ENCODE measurements at places on chromosomes 5 and 9. TPM values are rescaled to one million over a fixed set of nuclear protein-coding genes. Genes with fewer than 3 reads are reported as not detected.

GRCh38 chr5:181112476-181112875 lies 18.5 kb downstream of the OR2V1 start:
- H3K4me1 ChIP-seq = no peaks in the 10 kb centered on the region
- no peaks in the 10 kb centered on the region for H3K36me3 ChIP-seq
- H3K27ac ChIP-seq = no peak overlapping the region
- H3K27me3 ChIP-seq = peaks cover 10% of the 10 kb centered on the region

Gene GCNT4
- 14.7 TPM for total RNA-seq

GRCh38 chr9:18349530-18349929 lies 124.4 kb upstream of the ADAMTSL1 start:
- H3K27me3 ChIP-seq = no peaks in the 10 kb centered on the region
- H3K36me3 ChIP-seq = no peaks in the 10 kb centered on the region
- DNase-seq = no peak
- no peak overlapping the region for H3K27ac ChIP-seq
- no peaks in the 10 kb centered on the region for H3K4me1 ChIP-seq

GRCh38 chr9:111613436-111614040 lies 14.1 kb upstream of the PTGR1 start:
- H3K36me3 ChIP-seq = no peaks in the 10 kb centered on the region
- peaks cover 16% of the 10 kb centered on the region for H3K27me3 ChIP-seq
- H3K27ac ChIP-seq = no peak overlapping the region
- no peak overlapping the region for H3K4me3 ChIP-seq

DNA sequence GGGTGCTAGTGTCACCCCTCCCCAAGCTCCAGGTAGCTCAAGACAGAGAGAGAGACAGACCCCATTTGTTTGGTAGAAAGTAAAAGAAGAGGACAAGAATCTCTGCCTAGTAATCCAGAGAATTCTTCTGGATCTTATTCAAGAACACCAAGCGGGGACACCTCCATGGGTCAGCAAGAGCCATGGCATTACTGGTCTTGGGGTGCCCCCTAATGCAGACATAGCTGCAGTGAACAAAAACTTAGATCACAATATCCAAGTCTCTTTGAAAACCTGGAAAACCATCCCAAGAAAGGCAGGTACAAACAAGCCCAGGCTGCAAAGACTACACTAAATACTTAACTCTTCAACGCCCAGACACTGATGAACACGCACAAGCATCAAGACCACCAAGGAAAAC lies 29.9 kb upstream of the PDE4D start:
- H3K4me3 ChIP-seq = no peak overlapping the region
- no peaks in the 10 kb centered on the region for H3K4me1 ChIP-seq
- no peak for DNase-seq
- no peak overlapping the region for H3K27ac ChIP-seq
- H3K27me3 ChIP-seq = no peaks in the 10 kb centered on the region
- H3K36me3 ChIP-seq = no peaks in the 10 kb centered on the region

GRCh38 chr9:134366223-134367031 lies 40.2 kb downstream of the RXRA start:
- no peak overlapping the region for H3K4me3 ChIP-seq
- H3K36me3 ChIP-seq = no peaks in the 10 kb centered on the region
- H3K27me3 ChIP-seq = no peaks in the 10 kb centered on the region
- DNase-seq = no peak
- no peak overlapping the region for H3K27ac ChIP-seq
- peaks cover 7% of the 10 kb centered on the region for H3K4me1 ChIP-seq

DNA sequence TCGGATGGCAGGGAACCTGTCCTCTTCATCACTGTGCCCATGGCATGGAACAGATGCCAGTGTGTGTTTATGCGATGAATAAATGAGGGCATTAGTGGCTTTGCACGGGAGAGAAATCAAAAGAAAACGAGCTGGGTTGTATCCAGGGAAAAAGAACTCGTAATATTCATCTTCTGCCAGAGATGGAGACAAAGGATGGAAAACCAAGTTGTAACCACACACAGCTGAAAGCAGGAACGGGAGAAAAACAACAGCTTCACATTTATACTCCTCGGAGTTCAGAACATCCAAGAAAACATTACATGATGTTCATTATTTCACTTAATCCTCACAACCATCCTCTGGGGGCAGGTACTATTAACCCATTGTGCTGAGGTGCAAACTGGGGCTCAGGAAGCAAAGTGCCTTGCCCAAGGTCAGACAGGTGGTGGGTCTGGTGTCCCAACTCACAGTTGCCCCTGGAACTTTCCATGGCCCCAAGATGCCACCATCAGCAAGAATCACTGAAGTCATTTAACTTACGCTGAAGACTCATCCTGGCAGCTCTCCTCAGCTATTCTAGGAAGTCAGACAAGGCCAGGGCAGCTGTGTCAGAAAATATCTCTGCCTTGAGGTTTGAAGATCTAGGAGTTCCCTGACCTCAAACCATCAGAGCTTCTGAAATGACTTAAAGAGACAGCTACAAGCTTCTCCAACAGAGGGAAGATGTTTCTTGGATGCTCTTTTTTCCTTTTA lies 250.4 kb downstream of the NSG2 start:
- H3K4me1 ChIP-seq = no peaks in the 10 kb centered on the region
- no peak overlapping the region for H3K4me3 ChIP-seq
- H3K36me3 ChIP-seq = no peaks in the 10 kb centered on the region
- no peak for DNase-seq

- DNase-seq = no peak
- H3K27ac ChIP-seq = no peak overlapping the region
- H3K36me3 ChIP-seq = no peaks in the 10 kb centered on the region
- peaks cover 75% of the 10 kb centered on the region for H3K27me3 ChIP-seq
- peaks cover 26% of the 10 kb centered on the region for H3K4me1 ChIP-seq
Measured at GRCh38 chr5:1445689-1446601, 705 bp upstream of the SLC6A3 start.

Gene HAVCR1
- 5.4 TPM for total RNA-seq

DNA sequence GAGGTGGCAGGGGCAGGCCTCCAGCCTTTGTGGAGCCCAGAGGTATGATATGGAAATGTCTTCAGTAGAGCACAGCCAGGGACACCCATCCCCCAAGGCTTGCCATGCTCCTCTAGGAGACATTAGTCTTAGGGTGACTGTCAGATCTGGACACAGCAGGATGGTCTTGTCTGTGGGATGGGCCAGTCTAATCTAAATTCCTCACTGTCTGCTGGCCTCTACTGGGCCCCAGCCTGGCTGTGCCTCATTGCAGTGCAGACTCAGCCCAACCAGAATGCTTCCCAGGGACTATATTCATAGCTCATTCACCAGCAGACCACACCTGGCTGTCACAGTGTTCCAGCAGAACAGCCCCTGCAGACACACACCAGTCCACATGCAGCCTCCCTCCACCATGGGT lies 129.5 kb upstream of the MRPS30 start:
- no peaks in the 10 kb centered on the region for H3K4me1 ChIP-seq
- no peaks in the 10 kb centered on the region for H3K36me3 ChIP-seq
- H3K27ac ChIP-seq = no peak overlapping the region
- no peak overlapping the region for H3K4me3 ChIP-seq
- no peaks in the 10 kb centered on the region for H3K27me3 ChIP-seq

Gene NSMF
- total RNA-seq = 51.1 TPM

- no peak overlapping the region for H3K27ac ChIP-seq
- no peaks in the 10 kb centered on the region for H3K27me3 ChIP-seq
- no peak overlapping the region for H3K4me3 ChIP-seq
- DNase-seq = no peak
- H3K36me3 ChIP-seq = no peaks in the 10 kb centered on the region
Measured at GRCh38 chr9:79433703-79434102, 138.1 kb upstream of the TLE4 start.

Gene SLC4A9
- total RNA-seq = not detected

GRCh38 chr9:22529426-22530199 lies 83.0 kb downstream of the DMRTA1 start:
- H3K27ac ChIP-seq = no peak overlapping the region
- no peaks in the 10 kb centered on the region for H3K36me3 ChIP-seq
- no peak overlapping the region for H3K4me3 ChIP-seq
- H3K27me3 ChIP-seq = no peaks in the 10 kb centered on the region
- DNase-seq = no peak

DNA sequence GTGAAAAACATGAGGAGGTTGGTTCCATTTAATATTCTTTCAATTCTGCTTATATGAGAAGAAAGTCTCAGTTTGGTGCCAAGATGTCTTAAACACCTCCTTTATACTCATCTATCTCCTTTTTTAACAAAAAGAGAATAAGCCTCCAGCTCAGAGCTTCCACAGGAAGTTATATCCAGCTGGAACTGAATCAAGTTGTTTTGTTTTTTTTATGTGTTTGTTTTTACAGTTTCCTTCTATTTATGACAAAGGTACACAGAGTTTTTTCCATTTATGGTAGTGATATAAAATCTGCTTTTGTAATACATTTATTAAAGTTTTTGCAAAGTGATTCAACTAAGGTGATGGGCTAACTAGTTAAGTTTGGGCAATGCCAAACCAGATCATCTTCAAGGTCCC lies 10.4 kb downstream of the SPARC start:
- DNase-seq = no peak
- H3K36me3 ChIP-seq = no peaks in the 10 kb centered on the region
- no peak overlapping the region for H3K4me3 ChIP-seq

GRCh38 chr9:70020991-70021571 lies 22.6 kb upstream of the MAMDC2 start:
- H3K27me3 ChIP-seq = no peaks in the 10 kb centered on the region
- no peaks in the 10 kb centered on the region for H3K36me3 ChIP-seq
- no peaks in the 10 kb centered on the region for H3K4me1 ChIP-seq
- no peak overlapping the region for H3K27ac ChIP-seq

DNA sequence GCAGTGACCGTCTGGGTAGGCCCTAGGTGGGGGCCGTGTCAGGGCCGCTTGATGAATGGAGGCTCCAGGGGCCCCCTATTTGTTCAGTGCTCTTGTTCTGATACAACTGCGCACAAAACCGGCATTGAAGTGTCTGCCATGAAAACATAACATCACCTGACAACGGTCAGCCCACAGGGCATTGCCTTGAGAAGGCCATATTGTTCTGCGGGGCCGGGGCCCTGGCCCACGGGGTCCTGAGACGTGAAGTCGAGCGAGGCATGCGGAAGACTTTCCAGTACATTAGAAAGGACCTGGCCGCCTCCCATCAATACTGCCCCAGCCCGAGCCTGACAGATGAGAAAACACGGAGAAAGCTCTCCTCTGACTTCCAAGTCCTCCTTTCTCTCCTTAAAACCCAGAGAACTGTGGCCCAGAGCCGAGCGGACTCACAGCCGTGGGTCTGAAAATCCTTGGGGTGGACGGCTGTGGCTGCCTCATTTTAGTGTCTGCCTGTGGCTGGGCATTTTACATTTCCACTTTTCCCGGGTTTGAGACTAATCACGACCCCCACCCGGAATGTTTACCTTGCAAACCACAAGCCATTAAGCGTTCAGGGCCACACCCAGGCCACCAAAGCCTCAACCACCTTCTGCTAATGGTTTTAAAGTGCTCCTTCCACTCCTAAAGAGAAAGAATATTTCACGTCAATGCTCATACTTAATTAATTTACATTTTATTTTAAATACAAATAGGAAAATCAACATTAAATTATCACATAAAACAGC lies 391.0 kb upstream of the IRX2 start:
- no peak overlapping the region for H3K27ac ChIP-seq
- no peaks in the 10 kb centered on the region for H3K27me3 ChIP-seq
- DNase-seq = no peak
- H3K36me3 ChIP-seq = no peaks in the 10 kb centered on the region
- no peaks in the 10 kb centered on the region for H3K4me1 ChIP-seq

DNA sequence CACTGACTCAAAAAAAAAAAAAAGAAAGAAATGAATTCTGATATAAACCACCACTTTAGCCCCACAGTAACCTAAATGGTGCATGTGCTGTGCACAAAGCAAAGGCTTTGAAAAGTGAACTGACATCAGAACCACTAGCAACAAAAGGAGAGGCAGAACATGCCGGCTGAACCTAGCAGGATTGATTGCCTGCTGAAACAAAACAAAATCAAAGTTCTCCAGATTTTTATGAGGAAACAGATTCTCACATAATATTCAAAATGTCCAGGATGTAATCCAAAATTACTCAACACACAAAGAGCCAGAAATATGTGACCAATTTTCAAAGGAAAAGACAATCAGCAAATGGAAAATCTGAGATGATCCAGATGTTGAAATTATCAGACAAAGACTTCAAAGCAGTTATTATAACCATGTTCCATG lies 37.9 kb downstream of the UBTD2 start:
- no peaks in the 10 kb centered on the region for H3K36me3 ChIP-seq
- DNase-seq = no peak
- H3K27ac ChIP-seq = no peak overlapping the region

Gene NELFB
- 39.6 TPM for total RNA-seq

GRCh38 chr5:132222649-132223038 lies 5.0 kb downstream of the P4HA2 start:
- peaks cover 11% of the 10 kb centered on the region for H3K4me1 ChIP-seq
- DNase-seq = no peak
- no peak overlapping the region for H3K4me3 ChIP-seq
- H3K36me3 ChIP-seq = no peaks in the 10 kb centered on the region
- peaks cover 3% of the 10 kb centered on the region for H3K27me3 ChIP-seq

Gene PCDHGB4
- 0.19 TPM for total RNA-seq

- peaks cover 21% of the 10 kb centered on the region for H3K27me3 ChIP-seq
- no peak for DNase-seq
- no peak overlapping the region for H3K27ac ChIP-seq
Measured at GRCh38 chr9:135334953-135335460, 144.6 kb upstream of the PPP1R26 start.

GRCh38 chr5:95711501-95712346 lies 19.4 kb upstream of the RHOBTB3 start:
- no peak for DNase-seq
- no peaks in the 10 kb centered on the region for H3K36me3 ChIP-seq
- H3K27ac ChIP-seq = no peak overlapping the region
- H3K27me3 ChIP-seq = no peaks in the 10 kb centered on the region
- H3K4me1 ChIP-seq = no peaks in the 10 kb centered on the region

DNA sequence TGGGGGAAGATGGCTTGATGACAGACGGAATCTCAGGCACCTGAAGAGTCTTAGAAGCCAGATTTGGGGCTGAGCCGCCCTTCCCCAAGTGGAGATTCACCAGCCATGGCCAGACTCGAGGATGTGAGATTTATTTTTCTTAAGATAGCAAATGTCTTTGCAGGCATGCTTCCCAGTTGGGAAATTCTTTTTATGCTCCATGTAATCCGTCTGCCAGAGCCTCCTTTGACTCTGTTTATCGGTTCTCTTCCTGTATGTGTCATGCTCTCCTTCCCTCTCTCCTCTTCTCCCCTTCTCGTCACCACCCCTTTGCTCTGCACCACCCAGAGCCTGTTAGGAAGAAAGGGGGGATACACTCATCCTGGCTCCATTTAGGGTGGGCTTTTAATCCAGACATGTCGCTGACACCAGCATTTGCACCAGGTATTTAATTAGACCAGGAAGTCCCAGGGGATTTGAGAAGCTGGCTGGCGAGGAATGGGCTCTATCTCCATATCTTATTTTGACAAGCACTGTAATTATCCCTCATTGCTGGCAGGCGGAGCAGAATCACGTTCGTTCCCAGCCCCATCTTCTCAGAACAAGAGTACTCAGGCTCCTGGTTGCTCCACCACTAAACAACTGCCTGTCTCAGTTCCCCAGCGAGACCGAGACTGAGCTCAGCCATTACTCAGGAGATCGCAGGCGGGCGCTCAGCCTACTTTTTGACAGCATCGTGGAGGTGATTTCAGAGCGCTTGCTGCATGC lies 50.9 kb downstream of the KCNIP1 start:
- no peak overlapping the region for H3K27ac ChIP-seq
- no peaks in the 10 kb centered on the region for H3K4me1 ChIP-seq
- H3K36me3 ChIP-seq = no peaks in the 10 kb centered on the region
- no peak for DNase-seq
- no peaks in the 10 kb centered on the region for H3K27me3 ChIP-seq
- H3K4me3 ChIP-seq = no peak overlapping the region

Data from T-cell (primary cell).